Stimulated activated CD8-positive, alpha-beta memory T cell treated with anti-CD3 and anti-CD28 coated beads, Interleukin-2, amount 100 ng/mL, for 1 hour (primary cell): ENCODE measurements at places on chromosomes 11 and 22.

- no peak for DNase-seq
Observed at GRCh38 chr11:115333121-115333520, 171.1 kb downstream of the CADM1 start.

GRCh38 chr11:77046060-77046501 is 11.9 kb downstream of the B3GNT6 start:
- peak; percentile 19 for DNase-seq

GRCh38 chr11:45815747-45816146 is 10.8 kb downstream of the SLC35C1 start:
- no peak for DNase-seq

DNA sequence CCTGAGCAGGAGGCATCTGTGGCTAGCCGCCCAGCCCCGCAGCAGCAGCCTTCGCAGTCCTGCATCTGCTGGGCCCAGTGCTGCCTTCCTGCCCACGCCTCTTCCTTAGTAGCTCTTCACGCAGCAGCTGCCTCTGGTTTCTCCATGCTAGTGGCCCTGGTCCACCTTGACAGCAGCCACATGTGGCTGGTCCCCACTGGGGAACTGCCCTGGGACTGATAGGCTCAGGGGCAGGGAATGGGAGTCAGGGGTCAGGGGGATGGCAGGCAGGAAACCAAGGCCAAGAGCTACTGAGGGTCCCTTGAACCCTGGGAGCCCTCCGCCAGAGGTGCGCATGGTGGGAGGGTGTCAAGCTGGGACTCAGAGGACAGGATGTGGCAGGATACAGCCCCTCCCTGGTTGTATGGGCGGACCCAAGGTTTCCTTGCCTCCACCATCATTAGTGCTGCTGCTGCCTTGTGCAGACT is 99.4 kb upstream of the PITPNB start:
- DNase-seq = no peak

DNA sequence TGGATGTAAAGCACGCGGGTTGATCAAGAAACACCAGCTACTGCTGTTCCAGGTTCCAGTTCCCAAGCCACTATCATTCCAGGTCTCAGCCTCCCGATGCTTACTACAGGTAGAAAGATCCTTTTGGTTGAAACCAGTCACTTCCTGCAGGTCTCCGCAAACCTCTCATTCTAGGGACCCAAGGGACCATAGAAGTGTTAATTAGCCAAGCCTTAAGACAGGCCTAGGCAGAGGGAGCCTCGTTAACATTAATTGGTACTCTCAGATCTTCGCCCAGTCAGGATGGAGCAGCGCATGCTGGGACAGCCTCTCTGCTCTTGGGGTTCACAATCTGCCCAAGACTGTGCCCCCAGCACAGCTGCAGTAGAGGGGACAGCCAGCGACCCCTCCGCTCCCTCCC is 11.2 kb upstream of the OAF start:
- DNase-seq = no peak

GRCh38 chr11:67024410-67024809 is 1.5 kb downstream of the SYT12 start:
- DNase-seq = peak; percentile 16

GRCh38 chr11:120123946-120124345 is 14.0 kb downstream of the TRIM29 start:
- no peak for DNase-seq

DNA sequence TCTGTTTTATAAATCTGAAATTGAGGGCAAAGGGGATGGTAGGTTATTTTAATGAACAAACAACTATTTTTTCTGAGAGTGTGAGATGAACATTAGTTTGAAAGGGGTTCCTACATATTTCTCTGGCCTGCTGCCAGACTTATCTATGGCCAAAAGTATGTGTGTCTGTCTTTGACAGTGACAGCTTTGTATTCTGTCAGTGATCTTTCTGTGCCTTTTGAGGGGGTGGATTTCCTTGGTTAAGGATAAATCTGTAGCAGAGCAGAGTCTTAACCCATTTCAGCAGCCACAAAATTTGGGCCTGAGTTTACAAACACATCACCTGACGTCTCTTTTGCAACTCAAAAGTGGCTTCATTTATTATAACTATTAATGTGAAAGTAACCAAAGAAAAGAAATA is 30.9 kb downstream of the ZFTA start:
- no peak for DNase-seq

- DNase-seq = no peak
Observed at GRCh38 chr22:24954114-24954463, 1.6 kb downstream of the KIAA1671 start.

GRCh38 chr11:69443138-69443967 is 38.1 kb upstream of the LINC01488 start:
- DNase-seq = peak; percentile 37

- no peak for DNase-seq
Observed at GRCh38 chr11:77557553-77557952, 32.2 kb upstream of the AQP11 start.

DNA sequence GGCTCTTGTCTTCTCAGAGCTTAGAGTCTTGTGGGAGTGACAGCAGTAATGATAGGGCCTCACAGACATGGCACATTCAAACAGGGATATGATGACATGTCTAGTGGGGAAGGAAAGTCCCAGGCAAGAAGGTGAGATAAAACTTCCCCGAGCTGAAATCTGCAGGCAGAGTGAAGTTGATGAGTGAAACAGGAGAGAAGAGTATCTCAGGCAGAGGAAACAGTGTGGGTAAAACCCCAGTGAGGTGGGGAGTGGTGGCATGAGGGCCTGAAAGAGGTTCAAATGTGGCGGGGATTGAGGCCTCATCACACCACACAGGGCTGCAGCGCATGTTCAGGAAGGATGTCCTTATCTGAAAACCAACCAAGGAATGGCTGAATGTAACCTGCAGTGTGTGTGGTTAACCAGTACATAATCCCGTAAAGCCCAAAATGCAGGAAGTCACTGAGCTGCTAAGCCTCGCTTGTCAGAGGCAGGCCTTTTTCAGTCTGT is 153.8 kb upstream of the E2F8 start:
- no peak for DNase-seq

DNA sequence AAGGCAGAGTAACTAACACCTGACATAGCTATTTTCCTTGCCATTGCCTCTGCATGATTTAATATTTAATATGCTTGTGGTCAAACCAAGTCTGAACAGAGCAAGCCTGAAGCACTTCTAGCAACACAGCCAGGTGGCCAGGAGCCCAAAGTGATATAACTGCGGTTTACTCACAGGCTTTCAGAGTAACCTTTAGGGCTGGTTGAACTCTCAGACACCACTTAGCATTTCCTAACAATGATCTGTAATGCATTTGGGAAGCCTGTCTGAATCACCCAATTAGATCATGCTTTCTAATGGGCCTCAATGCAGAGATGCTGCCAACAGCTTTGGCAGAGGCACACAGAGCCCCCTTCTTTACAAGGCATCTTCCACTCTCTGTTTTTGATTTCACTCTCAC is 96.1 kb downstream of the FDX1 start:
- DNase-seq = no peak

DNA sequence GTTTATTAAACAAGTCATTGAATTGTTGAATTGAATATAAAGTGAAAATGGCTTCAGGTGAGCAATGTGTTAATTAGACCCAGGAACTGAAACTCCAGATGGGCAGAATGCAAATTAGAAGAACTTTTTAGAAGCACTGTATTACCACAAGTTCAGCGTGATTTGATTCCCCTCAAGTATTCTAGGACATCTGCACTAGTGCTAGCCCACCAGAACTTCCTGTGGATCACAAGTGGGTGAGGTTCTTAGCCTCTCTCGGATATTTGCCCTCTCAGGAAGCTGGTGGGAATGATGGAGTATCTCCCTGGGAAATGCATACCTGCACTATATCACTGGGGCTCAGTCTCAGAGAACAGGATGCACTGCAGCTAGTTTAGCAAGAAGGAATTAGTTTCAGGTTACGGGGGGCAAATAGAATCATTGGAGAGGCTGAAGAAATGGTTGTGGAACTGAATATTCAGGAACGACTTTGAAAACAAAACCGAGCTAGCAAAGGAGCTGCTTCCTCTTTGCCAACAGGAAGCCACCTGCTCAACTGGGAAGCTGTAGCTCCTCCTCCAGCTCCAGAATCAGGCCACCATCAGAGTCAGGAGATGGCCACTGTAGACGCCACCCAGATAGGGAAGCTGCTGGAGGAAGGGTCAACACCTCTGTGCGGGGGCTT is 74.3 kb downstream of the DHCR7 start:
- DNase-seq = no peak

DNA sequence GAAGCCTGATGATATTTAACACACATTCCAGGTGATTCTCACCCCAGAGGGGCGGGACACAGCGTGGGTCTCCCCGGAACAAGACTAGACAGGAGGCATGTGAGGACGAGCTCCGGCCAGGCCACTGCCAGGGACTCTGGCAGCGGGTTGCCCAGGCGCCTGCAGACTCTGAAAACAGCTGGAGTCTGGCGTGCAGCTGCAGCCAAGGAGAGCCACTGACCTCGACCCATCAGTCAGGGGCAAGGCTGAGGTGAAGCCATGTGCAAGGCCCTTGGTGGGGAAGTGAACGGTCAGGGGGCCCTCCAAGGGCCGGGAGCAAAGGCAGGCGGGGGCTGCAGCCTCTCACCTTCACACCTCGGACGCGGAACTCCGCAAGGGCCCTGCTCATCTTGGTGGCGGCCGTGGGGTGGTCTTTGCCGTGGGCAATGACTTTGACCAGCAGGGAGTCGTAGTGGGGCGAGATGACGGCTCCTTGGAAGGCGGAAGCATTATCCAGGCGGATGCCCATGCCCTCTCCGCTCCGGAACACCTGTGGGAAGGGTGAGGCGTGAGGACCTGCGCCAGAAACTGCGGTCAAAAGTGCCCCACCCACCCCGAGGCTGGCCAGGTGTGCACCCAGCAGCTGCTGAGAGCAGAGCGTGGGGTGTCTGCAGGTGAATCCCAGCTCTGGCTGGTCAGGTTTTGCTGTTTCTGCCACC is 6.7 kb downstream of the LRFN4 start:
- no peak for DNase-seq

- no peak for DNase-seq
Observed at GRCh38 chr11:22703591-22703990, 37.2 kb downstream of the GAS2 start.

- no peak for DNase-seq
Observed at GRCh38 chr22:41696703-41697102, 2.6 kb upstream of the MEI1 start.

- DNase-seq = no peak
Observed at GRCh38 chr11:36088266-36088972, 144.6 kb downstream of the LDLRAD3 start.

DNA sequence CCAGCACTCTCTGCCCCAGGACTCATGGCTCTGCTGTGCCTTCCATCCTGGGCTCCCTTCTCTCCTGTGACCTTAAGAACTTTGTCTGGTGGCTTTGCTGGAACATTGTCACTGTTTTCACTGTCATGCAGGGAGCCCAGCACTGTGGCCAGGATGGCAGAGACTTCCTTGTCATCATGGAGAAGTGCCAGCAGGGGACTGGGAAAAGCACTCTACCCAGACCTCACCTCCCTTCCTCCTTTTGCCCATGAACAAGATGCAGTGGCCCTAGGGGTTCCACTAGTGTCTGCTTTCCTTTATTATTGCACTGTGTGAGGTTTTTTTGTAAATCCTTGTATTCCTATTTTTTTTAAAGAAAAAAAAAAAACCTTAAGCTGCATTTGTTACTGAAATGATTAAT is 2.9 kb upstream of the TTC36 start:
- no peak for DNase-seq

- DNase-seq = no peak
Observed at GRCh38 chr22:44005524-44005923, 18.6 kb upstream of the PARVB start.

DNA sequence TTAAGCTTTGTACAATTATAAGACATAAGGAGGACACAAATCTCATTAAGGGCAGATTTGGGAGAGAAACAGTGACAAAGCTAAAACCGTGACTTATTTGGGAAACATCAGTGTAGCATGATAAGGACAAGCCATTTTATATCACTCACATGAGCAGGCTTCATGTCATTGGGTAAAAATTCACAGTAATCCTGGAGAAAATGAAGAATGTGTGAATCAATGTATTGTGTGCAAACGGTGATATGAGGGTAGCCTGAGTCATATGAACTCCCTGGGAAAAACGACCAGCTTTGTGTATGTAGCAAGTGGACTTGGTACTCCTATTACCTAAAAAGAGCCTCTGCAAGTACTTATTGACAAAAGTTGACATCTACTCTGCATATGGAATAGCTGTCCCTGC is 6.0 kb upstream of the TRIM34 start:
- no peak for DNase-seq

- DNase-seq = no peak
Observed at GRCh38 chr11:59076876-59077571, 9.1 kb upstream of the GLYATL1B start.

GRCh38 chr11:79080551-79080950 is 360.3 kb downstream of the TENM4 start:
- no peak for DNase-seq

GRCh38 chr11:126124231-126124661 is 61.6 kb upstream of the CDON start:
- DNase-seq = no peak

DNA sequence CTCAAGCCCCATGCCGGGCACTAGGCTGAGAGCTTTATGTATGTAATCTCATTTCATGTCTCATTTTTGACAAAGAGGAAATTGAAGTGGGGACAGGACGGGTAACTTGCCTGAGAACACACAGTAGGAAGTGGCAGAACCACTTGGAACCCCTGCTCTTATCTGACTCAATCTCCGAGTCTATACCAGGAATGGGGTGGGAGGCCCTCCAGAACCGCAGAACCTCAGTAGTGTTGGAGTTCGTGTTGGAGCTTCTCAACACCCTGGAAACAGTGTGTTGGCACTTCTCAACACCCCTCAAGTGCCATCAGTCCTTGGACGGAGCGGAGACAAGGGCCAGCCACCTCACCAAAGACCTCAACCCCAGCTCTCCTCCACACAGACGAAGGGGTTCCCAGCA is 38.8 kb upstream of the POLA2 start:
- DNase-seq = no peak
